ENCODE measurements at places on chromosomes 3 and 15. TPM values are rescaled to one million over a fixed set of nuclear protein-coding genes. Genes with fewer than 3 reads are reported as not detected.

The GUCA1C gene
- total RNA-seq = not detected

The TLR9 gene
- total RNA-seq = not detected

The GAP43 gene
- 0.36 TPM for total RNA-seq

The CLDN16 gene
- total RNA-seq = under 0.01 TPM

The LIPC gene
- total RNA-seq = not detected

The CSTA gene
- not detected for total RNA-seq

The DPPA2 gene
- not detected for total RNA-seq

The VILL gene
- 2.3 TPM for total RNA-seq

The SQOR gene
- 40.3 TPM for total RNA-seq

The C3orf22 gene
- not detected for total RNA-seq

Data from IMR-90 (cell line).